Fibroblast of skin of right biceps (primary cell): ENCODE measurements at places on chromosomes 16 and 17.

- DNase-seq, result no peak
These were observed 170.0 kb downstream of the AHSP start for GRCh38 chr16:31697744-31698125.

DNA sequence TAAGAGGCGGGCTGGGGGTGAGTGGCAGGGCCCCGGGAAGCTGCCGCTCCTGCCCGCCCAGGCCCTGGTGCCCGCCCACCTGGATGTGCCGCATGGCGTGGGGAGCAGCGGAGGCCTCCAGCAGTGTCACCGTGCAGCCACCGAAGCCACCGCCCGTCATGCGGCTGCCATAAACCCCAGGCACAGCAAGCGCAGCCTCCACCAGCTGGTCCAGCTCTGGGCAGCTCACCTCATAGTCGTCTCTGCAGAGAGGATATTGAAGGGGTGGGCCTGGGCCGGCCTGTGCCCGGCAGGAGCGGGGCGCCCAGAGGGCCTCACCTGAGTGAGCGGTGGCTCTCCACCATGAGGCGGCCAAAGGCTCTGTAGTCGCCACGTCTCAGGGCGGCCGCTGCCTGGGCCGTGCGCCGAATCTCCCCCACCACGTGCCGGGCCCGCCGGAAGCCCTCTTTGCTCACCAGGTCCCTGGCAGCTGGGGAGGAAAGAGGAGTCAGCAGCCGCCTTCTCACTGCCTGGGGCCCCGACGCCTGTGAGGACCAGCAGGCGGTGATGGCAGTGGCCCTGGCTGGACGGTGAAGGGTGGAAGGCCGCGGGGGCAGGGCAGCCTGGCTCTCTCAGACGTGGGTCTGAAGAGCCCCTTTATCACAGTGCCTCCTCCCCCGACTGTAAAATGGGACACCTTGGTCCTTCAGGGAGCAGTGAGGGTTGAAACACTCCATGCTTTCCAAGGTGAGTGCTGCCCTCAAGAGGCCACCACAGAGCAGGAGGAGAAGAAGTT is 6.7 kb downstream of the GALK1 start:
- no peak for DNase-seq

- DNase-seq, result no peak
These were observed 31.8 kb upstream of the TENT4B start for GRCh38 chr16:50121278-50121677.

DNA sequence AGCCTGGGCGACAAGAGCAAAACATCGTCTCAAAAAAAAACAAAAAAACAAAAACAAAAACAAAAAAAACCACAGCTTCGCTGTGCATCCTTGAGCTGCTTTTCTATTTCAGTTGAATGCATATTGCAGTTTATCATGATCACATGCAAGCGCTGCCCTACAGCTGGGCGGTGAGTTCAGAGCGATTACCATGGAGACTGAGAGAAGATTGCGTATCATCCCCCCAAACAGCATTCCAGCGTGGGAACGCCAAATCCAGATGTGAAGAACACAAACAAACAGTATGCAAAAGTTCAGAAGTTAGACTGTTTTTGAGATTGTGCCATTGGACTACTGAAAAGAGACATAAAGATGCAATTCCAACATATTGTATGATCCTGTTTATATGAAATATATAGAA is 15.1 kb upstream of the SLC52A1 start:
- DNase-seq, result peak; percentile 6

- DNase-seq, result peak; percentile 19
These were observed 7.3 kb upstream of the SMIM5 start for GRCh38 chr17:75625813-75626486.

GRCh38 chr16:27417047-27417671 is 15.2 kb downstream of the IL21R start:
- no peak for DNase-seq

DNA sequence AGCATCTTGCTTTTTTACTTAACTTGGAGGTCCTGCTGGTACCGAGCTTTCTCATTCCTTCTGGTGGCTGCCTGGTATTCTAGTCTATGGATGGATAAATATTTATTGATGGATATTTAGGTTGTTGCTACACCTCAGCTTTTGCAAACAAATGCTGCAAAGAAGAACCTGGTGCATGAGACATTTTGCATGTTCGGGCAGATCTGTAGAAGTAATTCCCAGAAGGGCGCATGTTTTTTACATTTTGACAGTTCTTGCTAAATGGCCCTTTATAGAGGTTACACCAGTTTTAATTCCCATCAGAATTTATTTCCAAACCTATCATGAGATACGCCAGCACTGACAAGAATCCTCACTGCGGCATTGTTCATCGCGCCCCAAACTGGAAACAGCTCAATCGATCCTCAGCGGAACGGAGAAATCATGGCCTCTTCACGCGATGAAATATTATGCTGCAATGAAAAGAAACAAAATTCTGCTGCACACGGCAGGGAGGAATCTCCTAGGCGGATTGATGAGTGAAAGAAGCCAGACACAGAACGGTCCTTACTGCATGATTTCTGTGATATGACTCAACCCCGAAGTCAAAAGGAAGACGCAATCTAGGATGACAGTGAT is 68.0 kb upstream of the CREBBP start:
- no peak for DNase-seq

- DNase-seq, result no peak
These were observed 542.6 kb downstream of the TMEM114 start for GRCh38 chr16:8047736-8048135.

GRCh38 chr16:30443631-30444030 is 2.0 kb downstream of the SEPHS2 start:
- no peak for DNase-seq

GRCh38 chr17:38333635-38334295 is 10.0 kb downstream of the GPR179 start:
- no peak for DNase-seq

DNA sequence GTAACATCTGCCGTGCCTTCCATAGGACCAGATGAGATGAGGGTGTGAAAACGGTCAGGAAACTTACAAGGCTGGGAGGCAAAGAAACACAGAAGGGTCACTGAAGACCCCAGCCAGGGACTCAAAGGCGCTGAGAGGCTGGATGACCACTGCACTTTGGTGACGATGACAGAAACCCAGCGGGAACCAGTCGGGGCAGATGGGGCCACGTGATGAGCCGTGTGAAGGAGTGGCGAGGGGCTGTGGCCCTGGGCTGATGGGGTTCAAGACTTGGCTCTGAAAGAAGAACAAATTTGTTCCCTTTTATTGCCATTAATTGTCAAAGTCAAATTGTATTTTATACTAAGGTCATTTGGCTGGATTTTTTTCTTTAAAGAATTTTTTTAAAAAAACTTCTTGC is 28.6 kb upstream of the ATP2C2 start:
- DNase-seq, result no peak

- no peak for DNase-seq
These were observed 310.7 kb upstream of the PMFBP1 start for GRCh38 chr16:72482695-72483094.

DNA sequence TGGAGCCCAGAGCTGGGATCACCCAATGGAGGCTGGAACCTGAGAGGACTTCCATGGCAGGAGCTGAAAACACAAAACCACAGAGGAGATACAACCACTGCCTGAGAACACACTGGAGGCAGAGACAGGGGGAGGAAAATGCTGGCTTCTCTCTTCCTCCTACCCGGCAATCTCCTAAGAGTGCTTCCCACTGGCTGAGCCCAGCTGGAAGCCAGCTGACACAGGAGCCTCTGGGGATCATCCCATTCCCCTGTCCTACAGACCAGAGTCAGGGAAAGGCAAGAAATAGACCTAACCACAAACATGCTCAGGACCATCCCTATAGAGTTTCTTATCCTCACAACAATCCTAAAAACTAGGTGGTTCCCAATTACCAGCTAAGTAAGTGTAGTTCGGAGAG is 112.4 kb upstream of the CDH5 start:
- no peak for DNase-seq

GRCh38 chr16:70522216-70523075 is 908 bp downstream of the COG4 start:
- DNase-seq, result no peak

GRCh38 chr16:23848958-23849357 is 13.2 kb downstream of the PRKCB start:
- DNase-seq, result no peak

DNA sequence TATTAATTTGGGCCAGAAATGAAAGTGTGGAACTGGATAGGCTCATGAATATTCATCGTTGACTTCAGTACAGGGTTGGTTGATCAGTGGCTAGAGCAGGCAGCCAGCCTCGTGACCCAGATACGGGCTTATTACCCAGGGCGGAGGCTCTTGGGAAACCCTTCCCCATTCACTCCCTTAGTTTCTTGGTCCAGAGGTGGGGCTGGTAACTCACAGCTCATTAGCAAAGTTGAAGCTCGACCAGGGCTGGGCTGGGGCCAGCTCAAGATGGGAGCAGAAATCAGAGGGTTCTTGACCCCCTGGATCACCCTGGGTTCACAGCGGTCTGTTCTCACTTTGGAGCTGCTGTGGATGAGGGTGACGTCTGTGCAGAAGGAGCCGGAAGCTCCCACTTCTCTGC is 44.6 kb upstream of the GSE1 start:
- DNase-seq, result no peak

DNA sequence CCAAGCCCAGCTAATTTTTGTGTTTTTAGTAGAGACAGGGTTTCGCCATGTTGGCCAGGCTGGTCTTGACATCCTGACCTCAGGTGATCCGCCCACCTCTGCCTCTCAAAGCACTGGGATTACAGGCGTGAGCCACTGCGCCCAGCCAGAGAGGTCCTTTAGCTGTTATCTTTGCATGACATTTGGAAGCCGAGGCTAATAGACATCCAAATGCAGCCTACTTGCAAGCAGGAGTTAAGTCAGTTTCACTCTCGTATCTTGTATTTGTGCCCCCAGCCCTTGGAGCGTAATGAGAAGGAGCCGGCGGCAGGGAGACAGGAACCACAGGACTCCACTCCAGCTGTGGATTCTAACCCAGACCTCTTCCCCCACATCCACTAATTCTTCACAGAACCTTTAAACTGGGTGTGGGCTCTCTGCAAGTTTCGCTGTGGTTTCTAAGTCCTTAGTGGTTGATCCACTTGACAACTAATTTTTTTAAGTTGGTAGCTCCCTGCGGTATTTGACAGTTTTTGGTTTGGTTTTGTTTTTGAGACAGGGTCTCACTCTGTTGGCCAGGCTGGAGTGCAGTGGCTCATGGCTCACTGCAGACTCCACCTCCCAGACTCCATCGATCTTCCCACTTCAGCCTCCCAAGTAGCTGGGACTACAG is 3.1 kb upstream of the CYTH1 start:
- no peak for DNase-seq

DNA sequence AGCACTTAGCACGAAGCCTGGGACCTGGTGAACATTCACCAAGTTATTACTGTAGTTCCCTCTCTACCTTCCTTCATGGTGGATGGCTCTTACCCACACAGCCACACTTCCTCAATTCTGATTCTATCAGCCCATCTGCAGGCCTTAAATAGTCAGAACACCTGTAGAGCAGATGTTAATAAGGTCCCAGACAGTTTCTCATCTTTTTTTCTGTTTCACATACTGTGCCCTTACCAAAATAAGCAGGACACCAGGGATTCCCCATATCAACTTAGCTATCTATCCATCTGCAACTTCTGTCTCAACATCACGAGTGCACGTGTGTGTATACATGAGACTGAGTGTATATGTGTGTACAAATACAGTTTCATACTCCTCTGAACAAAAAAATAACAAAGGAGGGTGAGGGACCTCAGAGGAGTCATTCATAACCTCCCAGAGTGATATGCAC is 2.8 kb downstream of the RECQL5 start:
- no peak for DNase-seq

- DNase-seq, result no peak
These were observed 239.3 kb upstream of the EEF2KMT start for GRCh38 chr16:5336941-5337340.

GRCh38 chr16:58264961-58265479 is 29.8 kb downstream of the PRSS54 start:
- peak; percentile 55 for DNase-seq

DNA sequence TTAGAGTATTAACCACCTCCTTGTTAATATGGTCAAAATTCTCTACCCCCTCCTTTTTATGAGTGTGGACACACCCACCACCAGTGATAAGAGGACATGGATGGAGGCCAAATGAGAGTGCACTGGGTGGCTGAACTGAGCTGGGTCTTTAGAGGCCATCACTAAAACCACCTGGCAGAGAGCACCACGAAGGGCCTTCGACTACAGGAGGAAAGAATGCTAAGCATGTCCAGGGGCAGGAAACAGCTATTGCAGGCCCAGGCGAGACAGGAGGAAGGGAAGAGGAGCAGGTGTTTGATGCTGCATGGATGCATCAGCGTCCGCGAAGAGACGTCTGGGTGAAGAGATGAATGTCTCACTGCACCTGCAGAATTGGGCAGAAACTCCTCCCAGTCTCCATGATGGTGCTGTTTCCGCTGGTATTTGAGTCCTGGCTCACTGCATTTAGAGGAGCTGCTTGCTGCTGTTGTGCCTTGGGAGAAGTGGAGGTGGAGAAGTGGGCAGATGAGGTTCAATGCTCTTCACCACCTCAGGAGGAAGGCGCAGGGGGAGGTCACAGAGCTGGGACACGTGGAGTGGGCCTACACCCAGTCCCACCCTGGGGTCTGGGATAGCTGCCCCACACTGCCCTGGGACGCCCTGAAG is 33.2 kb downstream of the SPHK1 start:
- no peak for DNase-seq

- DNase-seq, result peak; percentile 3
These were observed 62.2 kb downstream of the UTP18 start for GRCh38 chr17:51322390-51323029.

DNA sequence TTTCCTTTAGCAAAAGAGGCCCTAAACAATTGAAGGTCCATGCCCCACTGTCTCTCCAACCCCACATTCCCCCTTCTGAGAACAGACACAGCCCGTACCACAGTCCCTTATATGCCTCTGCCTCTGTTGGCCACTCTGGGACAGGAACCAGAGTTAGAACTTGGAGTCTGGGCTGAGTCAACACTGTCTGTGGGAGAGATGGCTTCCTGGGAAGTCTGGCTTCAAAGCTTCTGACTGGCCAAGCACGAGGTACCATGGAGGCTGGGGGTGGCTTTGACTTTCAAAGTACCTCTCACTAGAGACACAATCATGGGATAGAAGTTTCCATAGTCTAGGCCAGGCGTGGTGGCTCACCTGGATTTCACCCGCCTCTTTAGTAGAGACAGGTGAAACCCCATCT is 14.9 kb upstream of the SPOP start:
- DNase-seq, result no peak

- no peak for DNase-seq
These were observed 13.4 kb downstream of the SNX20 start for GRCh38 chr16:50667497-50668367.

GRCh38 chr17:6953689-6954088 is 42.2 kb upstream of the ALOX12 start:
- DNase-seq, result no peak

DNA sequence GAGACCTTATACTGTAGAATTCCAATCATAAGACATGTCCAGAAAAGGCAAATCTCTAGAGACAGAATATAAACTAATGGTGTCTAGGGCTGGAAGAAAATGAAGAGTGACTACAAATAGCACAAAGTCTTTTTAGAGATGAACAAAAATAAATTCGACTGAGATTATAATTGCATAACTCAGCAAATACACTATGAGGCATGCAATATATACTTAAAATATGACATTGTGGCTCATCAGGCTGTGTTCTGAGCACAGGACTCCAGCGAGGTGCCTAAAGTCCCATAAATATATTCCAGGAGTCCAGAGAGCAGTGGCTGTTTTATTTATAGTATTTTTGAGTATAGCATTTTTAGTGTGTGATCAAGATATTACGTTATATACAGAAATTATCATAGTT is 13.1 kb upstream of the ZNF267 start:
- DNase-seq, result no peak

- no peak for DNase-seq
These were observed 13.2 kb downstream of the UTP4 start for GRCh38 chr16:69145658-69146057.
